ENCODE measurements at places on chromosomes 13 and 19.

DNA sequence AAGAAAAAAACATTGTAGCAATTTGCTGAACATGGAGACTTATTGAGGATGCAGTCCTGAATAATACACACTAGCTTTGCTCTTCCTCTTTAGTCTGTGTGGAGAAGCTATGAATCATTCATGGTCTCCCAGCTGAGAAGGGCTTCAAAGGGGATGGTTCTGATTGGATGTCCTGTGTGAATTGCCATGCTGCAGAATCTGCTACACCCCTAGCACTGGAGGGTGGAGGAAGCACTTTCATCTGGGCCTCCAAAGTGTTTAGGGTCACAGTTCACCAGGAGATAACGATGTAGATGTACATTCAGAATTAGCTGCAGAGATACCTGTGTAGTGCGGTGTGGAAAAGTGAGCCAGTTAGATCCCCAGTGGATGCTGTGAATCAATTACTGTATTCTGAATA lies 321.1 kb upstream of the EDNRB start:
- DNase-seq, result no peak

GRCh38 chr13:98328511-98328910 lies 151.4 kb upstream of the RNF113B start:
- no peak for DNase-seq

GRCh38 chr19:7622933-7623685 lies 6.2 kb downstream of the XAB2 start:
- DNase-seq, result no peak

GRCh38 chr13:77740931-77741596 lies 43.6 kb downstream of the SLAIN1 start:
- DNase-seq, result no peak

Measured in activated CD8-positive, alpha-beta memory T cell treated with anti-CD3 and anti-CD28 coated beads for 48 hours (primary cell).